Left kidney (tissue), 8 donors: ENCODE measurements at places on chromosomes 2 and 18. TPM values are rescaled to one million over a fixed set of nuclear protein-coding genes. Genes with fewer than 3 reads are reported as not detected.
A peak's percentile ranks its signal among the peaks of the same experiment; 100 is the strongest.

GRCh38 chr2:216130346-216130971 is 21.3 kb downstream of the XRCC5 start:
- no peak for DNase-seq

DNA sequence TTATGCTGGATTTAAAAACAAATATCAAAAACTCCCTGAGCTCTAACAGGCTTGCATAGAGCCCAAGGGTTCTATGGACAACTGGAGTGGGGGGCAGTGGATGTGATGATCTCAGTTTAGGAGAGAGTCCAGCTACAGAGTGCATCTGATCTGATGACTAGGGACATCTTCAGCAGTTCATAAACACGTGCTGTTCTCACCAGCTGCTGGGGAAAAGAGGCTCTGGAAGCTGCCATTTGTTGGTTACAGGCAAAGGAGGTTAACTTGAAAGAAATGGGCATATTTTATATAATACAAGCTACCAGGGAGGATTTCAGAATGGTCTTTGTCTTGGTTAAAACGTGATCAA is 36.0 kb upstream of the ZNF396 start:
- DNase-seq = no peak

DNA sequence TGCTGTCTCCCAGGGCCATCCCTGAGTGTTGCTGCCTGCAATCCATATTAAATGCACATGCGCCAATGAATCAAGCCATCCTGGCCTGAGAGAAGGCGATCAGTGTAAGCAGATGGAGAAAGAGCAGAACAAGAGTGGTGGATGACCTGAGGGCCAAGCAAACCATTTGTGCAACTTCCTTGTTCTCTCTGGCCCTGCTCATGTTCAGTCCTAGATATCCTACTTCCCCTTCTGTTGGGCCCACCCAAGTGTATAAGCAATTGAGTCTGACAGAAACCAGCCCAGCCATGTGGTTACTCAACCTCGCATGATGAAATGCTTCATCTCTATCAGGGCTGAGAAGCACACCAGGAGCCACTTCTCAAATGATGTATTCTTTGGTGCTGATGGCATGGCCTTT is 383.1 kb upstream of the ID2 start:
- DNase-seq = no peak

DNA sequence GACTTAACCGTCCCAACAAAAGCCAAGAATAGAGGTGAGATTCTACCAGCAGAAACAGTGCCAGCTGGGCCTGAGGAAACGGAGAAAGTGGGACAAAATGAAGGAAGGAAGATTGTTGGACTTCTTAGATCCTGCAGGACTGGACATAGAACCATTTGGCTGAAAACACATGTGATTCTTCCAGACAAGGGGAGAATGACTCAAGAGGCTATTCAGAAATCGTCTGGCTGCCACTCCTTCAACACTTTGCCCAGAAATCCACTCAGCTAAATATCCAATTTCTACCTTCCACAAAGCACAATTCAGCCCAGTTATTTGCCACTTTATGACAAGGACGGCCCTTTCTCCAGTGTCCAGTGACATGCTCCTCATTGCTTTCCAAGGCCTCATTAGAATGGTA is 61.6 kb downstream of the SNORC start:
- DNase-seq = no peak

DNA sequence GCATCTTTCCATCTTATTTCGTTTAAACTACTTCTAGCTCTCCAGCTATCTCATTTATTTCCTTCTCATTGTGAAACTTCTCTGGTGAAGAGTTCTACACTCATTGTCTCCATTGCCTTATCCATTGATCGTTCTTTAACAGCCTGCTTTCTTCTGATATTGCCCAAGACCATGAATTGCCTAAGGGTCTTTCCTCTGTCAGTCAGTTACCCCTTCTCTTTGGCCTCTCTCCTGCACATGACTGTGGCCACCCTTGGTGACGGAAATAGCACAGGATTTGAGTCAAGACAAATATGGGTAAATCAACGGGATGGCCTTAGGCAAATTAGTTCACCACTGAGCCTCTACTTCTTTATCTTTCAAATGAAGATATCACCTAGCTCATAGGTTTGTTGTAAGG is 26.6 kb downstream of the NHEJ1 start:
- DNase-seq = no peak

GRCh38 chr18:61847164-61847791 is 45.5 kb downstream of the RNF152 start:
- no peak for DNase-seq

ACP1 gene
- 163 TPM for polyA plus RNA-seq

DNA sequence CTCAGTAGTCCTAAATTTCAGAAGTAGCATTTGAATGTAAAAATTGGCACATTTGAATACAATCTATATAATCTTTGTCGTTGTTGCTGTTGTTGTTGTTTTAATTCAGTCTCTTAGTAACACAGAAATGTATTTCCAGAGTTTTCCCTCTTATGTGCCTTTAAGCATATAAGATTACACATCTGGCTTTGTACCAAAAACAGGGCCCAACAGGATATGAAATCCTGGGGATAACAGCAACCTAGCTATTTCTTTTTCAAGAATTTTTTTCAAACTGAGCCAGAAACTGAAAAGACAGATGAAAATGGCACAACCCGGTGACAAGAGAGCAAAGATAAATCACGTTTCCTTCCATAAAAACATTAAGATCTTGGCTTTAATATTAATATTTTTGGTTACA is 906.7 kb downstream of the NRXN1 start:
- peak; percentile 35 for DNase-seq

CCDC88A gene
- polyA plus RNA-seq = 95.7 TPM

SIX2 gene
- polyA plus RNA-seq = 22.6 TPM

GNAL gene
- polyA plus RNA-seq = 4.9 TPM

DNA sequence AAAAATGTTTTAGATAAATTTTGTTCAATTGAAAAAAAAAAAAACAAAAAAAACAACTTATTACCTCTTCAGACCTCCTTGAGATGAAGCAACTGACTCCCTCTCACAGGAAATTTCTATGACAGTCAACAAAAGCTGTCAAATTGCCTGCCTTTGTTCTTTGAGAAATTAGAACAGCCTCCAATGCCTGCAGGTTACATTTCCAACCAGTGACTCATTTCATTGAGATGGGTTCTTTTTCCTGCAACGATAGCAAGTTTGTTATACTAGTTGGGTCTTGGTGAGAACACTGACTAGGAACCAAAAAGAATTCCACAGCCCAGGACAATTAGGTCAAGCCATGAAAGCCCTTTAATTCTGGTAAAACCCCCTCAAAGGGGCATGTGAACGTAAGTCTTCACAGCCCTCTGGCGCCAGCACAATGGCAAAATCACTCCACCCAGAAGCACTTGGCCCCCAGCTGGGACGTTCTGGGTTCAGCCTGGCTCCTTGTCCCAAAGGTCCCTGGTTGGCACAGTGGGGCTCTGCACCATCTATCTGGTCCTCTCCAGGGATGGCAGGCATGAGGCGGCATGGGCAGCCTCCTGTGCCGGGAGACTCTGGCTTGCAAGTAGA is 87.0 kb downstream of the SPP2 start:
- no peak for DNase-seq
